Gastroesophageal sphincter (tissue), 4 donors: ENCODE measurements at places on chromosomes 6 and 20. TPM values are rescaled to one million over a fixed set of nuclear protein-coding genes. Genes with fewer than 3 reads are reported as not detected.

- ATAC-seq: no peak
These were observed 64.2 kb upstream of the MYLIP start for GRCh38 chr6:16064671-16065072.

- ATAC-seq: no peak
These were observed 105.5 kb downstream of the PTPRK start for GRCh38 chr6:128414943-128415342.

GRCh38 chr20:16400234-16400633 lies 173.0 kb downstream of the KIF16B start:
- no peak for ATAC-seq

The PRKN gene
- 12.4 TPM for total RNA-seq

The KIZ gene
- total RNA-seq: 30.7 TPM

- no peak for ATAC-seq
These were observed 16.9 kb downstream of the CAP2 start for GRCh38 chr6:17410281-17410680.

- ATAC-seq: no peak
These were observed 578 bp downstream of the CD93 start for GRCh38 chr20:23085436-23086055.

- ATAC-seq: no peak
These were observed 678.1 kb downstream of the KIF16B start for GRCh38 chr20:15895126-15895525.

The ERVFRD-1 gene
- total RNA-seq: not detected

The EDN3 gene
- 1.2 TPM for total RNA-seq
